Stimulated activated CD4-positive, alpha-beta T cell treated with anti-CD3 and anti-CD28 coated beads, Interleukin-1b, Interleukin-23, amount 100 ng/mL, for 24 hours (primary cell): ENCODE measurements at places on chromosomes 3 and 15.
A peak's percentile ranks its signal among the peaks of the same experiment; 100 is the strongest.

GRCh38 chr3:18100121-18100520 is 325.0 kb downstream of the SATB1 start:
- no peak for DNase-seq

- DNase-seq: no peak
Measured at GRCh38 chr15:66251790-66252684, 1.5 kb downstream of the MEGF11 start.

DNA sequence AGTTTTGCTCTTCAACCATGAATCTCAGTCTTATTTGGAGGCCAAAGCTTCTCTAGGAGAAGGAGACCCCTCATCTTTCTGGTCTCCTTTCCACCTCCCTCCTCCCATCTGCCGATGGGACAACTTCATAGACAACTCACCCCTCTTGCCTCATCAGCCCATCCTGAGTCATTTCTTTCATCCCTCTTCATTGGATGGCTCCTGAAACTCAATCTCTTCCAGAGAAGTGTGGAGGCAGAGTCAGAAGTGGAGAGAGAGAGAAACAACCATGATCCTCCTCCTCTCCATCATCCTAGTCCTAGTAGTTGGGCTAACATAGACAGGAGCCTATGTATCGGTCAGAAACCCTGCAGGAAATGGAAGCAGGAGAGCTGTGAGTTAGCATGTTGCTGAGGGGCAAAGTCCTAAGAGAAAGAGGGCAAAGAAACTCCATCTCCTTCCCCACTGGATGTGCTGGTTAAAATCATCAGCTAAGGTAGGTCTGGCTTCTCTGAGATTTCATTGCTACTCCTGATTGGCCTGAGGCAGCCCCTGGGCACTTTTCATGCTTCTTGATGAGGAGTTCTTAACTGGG is 21.3 kb upstream of the HCN4 start:
- no peak for DNase-seq

- DNase-seq: no peak
Measured at GRCh38 chr15:40680151-40680550, 14.8 kb upstream of the RAD51 start.

DNA sequence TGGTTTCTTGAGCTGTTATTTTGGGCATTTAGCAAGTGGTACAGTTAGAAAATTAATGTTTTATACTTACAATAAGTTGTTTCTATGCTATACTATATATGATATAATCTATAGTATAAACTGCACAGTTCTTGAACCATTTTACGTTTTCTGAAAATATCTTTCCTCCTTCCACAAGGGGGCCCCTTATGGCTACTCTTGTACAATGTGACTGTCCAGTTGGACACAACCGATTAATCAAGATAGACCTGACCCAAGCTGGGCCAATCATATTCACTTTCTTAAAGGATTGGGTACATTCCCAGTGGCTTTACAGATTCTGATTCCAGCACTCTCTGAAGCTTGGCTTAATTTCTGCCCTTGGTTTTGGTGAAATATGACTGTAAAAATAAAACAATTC is 953.4 kb downstream of the AGBL1 start:
- no peak for DNase-seq

DNA sequence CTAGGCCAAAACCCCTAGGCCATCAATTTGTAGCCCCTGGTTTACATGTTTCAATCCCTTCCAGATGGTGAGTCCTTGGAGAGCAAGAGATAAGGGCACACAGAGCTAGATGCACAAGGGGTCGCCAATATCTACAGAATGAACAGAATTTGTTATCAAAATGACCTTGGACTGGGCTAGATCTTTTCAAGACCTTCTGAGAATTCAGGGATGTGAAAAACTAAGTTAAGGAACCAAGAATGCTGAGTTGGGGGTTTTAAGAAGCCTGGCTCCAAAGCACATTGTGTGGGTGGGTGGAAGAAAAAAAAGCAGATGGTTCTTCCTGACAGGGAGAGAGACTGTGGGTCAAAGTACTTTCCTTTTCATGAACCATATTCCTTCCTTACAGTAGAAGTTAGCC is 10.2 kb downstream of the CDCP1 start:
- no peak for DNase-seq

GRCh38 chr3:149494022-149494758 is 19.7 kb downstream of the TM4SF4 start:
- DNase-seq: peak; percentile 33

GRCh38 chr3:111648991-111649579 is 53.9 kb upstream of the ZBED2 start:
- DNase-seq: no peak
